ENCODE measurements at places on chromosomes 16 and 17.

DNA sequence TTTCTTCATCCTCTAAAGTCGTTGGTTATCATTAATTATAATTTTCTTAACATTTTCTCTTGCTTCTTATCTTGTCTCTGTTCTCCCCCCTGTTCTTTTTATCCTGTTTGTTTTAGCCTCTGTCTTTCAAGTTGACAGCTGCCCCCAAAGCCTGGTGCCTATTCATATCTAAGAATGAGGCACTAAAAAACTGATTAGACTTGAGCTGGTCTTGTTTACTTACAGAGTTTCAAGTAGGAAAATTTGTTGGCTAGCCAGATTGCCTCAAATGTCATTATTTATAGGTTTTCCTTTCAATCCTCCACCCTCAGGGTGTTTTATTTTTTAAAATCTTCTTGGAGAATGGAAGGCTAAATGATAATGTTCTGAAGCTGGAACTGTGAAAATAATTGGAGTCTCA lies 236.0 kb downstream of the UTP18 start:
- DNase-seq, result no peak

GRCh38 chr16:30457743-30458560 lies 12.3 kb upstream of the SEPHS2 start:
- DNase-seq, result no peak

- peak; percentile 90 for DNase-seq
These were observed 5.2 kb downstream of the PECAM1 start for GRCh38 chr17:64385187-64386083.

DNA sequence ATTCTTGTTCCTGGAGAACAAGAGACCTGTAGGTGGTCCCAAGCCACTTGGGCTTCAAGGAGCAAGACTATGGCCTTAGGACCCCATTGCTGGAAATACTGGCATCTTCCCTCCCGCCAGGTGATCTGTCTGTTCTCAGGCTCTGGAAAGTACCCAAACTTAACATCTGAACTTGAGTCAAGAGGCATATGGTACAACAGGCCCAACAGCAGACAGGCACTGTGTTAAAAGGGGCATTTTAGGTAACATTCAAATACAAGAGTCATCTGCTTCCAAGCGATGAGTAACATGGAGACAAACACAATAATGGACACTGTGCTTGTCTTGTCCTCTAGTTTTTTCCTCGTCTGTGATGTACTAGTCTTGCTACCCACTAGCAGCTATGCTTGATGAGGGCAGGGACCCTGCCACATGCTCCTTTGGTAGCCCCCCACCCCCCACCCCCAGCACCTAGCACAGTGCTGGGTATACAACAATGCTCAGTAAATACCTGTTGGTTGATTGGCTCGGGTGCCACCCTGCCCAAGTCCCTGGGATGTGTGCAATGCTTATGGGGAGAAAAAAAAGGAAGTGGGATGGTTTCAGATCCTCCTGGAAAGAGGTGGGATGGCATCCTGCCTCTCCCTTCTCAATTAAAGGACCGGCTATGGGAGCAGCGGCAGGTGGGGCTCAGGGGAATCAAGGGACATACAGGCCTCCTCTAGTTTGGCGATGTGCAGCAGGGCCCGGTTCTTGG lies 19.4 kb downstream of the CSF3 start:
- no peak for DNase-seq

- peak; percentile 92 for DNase-seq
These were observed 28.3 kb downstream of the TTC19 start for GRCh38 chr17:16027708-16028584.

GRCh38 chr17:32494621-32495358 lies 8.0 kb downstream of the CDK5R1 start:
- DNase-seq, result no peak

DNA sequence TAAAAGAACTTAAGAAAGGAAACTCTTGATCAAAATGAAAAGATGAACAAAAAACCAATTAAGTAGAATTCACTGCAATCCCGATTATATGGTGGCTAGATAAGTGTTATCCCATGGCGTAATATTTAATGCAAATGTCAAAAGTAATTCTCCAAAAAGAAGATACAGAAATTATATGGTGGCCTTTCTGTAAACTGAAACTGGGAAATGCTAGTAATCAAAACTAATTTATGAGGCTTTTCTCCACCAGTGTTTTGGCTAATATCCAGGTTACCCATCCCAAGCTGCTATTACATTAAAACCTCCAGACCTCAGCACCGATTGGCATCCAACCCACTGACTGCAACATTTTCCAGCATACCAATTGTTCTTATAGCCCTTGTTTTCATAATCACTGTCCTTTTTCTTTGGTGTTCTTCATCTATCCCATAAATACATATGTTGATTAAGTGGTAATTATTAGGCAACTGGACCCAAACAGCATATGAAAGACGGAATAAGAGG lies 77.2 kb upstream of the TNRC6A start:
- DNase-seq, result no peak

DNA sequence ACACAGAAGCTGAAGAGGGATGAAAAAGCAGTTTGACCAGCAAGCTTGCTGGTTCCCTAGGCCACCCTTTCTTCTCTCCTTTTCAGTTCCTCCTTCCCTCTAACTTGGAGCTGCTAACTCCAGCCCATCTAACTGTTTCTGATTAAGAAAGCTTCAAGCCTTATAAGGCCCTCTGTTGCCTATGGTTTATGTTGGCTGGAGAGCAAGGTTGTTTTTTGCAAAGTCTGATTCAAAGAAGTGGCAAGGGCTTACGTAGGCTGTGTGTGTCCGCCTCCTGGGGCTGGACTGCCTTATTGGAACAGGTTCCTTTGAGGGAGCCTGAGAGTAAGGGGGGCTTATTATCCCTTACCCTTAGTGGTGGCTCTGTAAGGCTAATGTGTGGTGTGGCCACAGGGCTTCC lies 7.1 kb downstream of the AKAP1 start:
- DNase-seq, result peak; percentile 75

- no peak for DNase-seq
These were observed 20.1 kb downstream of the ORC6 start for GRCh38 chr16:46709469-46710005.

- no peak for DNase-seq
These were observed 88.8 kb upstream of the TNRC6C start for GRCh38 chr17:77869665-77870132.

DNA sequence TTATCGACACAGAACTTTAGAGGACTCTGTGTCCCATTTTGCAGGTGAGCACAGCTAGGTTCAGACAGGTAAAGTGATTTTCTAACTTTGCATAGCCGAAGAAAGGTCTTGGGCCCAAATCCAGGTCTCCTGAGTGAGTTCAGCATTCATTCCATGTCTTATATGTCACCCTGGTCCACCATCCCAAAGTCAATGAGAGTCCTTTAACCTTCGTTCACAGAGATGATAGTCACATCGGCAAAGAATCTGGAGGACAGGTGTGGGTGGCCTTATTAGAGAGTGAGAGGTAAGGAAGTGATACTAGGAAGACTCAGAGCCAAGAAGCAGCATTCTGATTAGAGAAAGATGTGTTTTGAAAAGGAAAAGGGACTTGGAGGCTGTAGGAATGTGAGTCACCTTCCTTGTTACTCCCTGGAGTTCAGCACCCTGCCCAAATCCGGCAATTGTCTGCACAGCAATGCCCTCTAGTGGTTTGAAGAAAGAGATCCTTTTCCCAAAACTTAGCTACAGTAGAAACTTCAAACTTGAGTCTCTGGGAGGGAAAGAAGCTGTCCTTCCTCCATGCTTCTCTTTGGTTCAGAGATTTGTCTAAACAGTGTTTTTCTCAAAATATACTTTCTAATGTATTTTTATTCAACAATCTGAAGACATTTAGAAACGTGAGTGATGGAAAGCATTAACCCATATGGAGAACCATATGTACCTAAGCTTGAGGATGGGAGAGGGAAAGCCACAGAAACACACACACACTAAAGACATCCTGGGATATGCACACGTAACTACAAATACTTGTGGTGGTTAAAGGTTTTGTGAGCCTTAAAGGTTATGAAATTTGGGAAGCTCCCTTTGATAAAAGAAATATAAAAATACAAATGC lies 96.4 kb upstream of the SHISA6 start:
- peak; percentile 5 for DNase-seq

DNA sequence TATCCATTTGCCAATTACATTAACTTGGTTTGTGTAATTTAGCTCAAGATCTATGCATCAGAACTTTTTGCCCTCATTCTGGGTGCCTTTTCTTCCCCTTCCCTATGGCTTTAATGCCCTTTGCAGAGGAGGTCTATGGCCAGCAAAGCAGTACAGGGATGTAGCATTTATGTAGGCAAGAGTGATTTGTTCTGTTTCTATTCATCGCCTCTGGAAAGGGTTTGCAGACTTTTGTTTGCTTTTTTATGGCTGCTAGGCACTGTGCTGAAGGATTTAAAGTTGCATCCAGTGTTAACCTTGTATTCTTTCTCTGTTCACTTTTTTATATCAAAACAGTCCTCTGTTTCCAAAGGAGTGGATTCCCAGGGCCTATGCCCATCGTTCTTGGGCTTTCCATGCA lies 78.0 kb downstream of the ANKFN1 start:
- no peak for DNase-seq

DNA sequence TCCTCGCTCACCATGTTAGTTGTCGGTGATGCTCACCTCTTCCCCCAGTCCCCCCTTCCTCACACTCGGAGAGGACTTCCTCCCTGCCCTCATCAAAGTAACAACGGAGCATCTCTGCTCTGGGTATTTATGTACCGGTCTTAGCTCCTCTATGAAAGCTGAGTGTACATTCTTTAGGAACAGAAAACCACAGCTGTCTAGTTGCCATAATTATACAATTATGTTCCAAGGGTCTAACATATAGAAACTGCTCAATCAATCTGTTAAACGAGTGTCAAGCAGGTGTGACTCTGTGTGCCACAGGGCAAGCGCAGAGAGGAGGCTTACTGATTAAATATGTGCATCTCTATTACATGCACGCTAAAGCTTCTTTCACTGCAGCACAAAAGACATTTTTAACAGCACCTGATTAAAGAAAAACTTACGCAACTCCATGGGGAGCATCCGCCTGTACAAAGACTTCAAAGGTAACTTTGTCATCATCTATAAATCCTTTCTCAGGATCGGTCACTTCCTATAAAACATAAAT lies 37.8 kb downstream of the LITAFD start:
- DNase-seq, result no peak

- DNase-seq, result no peak
These were observed 151.7 kb downstream of the CPPED1 start for GRCh38 chr16:12651765-12652512.

GRCh38 chr17:69524854-69525253 lies 110.4 kb downstream of the MAP2K6 start:
- DNase-seq, result peak; percentile 21

- no peak for DNase-seq
These were observed 24.5 kb downstream of the NQO1 start for GRCh38 chr16:69701866-69702265.

- no peak for DNase-seq
These were observed 215.4 kb downstream of the SOX9 start for GRCh38 chr17:72336026-72336803.

GRCh38 chr17:49748791-49749190 lies 15.1 kb downstream of the FAM117A start:
- no peak for DNase-seq

GRCh38 chr17:77729587-77729986 lies 228.9 kb upstream of the TNRC6C start:
- DNase-seq, result no peak

DNA sequence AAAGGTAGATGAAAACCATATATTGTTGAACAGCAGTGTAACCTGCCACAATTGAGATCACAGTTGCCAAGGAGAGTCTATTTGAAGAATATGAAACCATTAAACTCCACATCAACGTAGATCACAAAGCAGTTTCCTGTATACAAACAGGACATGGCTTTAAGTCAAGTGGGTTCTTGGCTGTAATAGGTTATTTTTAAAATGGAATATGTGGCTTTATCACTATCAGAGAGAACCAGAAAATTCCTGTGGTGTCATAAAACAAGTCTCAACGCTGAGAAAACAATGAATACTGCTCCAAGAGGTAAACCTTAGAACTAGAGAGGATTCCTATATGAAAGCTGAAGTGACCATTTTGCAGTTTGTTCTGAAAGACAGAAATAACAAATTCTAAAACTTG lies 999.7 kb downstream of the CDH11 start:
- DNase-seq, result peak; percentile 10

GRCh38 chr17:77882481-77883212 lies 75.9 kb upstream of the TNRC6C start:
- DNase-seq, result peak; percentile 86

DNA sequence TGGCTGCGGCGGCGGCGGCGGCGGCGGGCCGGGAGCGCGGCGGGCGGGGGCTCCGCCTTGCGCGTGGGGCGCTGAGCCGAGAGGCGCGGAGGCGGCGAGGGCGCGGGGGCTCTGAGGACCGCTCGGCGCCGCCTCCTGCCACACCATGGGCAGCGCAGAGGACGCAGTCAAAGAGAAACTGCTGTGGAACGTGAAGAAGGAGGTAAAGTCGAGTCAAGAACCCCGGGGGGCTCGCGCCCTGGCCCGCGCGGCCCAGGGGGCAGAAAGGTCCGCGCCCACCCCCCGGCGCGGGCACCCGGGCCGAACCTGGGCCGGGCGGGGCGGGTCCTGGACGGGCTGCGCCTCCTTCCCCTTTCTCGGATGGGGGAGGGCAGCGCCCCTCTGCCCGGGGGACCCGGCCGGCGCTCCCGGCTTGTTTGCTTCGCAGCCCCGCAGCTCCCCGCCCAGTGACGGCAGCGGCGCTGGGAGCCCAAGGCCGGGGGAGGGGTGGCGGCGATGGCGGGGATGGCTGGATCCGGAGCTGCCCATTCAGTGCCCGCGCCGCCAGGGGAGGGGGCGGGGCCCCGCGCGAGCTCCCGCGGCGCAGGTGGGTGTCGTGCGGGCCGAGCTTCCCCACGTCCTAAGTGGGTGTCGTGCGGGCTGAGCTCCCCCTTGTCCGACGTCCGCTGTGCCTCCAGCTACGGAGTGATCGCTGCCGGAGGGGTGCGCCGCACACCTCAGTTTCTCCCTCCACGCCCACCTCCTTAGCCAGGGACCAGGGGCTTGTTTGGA lies 428 bp downstream of the SGSM2 start:
- peak; percentile 59 for DNase-seq

GRCh38 chr17:237406-237955 lies 56.0 kb upstream of the DOC2B start:
- DNase-seq, result no peak

- peak; percentile 91 for DNase-seq
These were observed 58.4 kb downstream of the TOM1L2 start for GRCh38 chr17:17913695-17914332.

GRCh38 chr16:31352376-31353115 lies 2.4 kb upstream of the ITGAX start:
- no peak for DNase-seq

- peak; percentile 31 for DNase-seq
These were observed 73.3 kb downstream of the MSI2 start for GRCh38 chr17:57329380-57330214.

DNA sequence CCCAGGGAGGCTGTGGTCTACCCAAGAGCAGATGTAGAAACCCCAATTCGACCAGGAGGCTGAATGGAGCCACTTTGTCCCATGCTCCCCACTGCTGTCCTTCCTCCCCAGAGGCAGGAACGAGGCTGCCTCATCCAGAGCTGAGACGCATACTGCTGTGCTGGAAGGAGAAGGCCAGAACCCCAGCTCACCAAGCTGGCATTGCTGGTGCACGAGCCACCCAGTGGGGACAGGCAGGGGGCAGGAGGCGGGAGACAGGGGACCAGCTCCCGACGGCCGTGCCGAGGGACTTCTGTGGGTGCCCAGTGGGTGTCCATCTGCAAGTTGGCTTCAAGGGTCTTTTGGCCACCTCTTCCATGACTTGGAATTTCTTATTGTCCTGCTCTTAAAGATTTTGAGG lies 66.6 kb downstream of the NTN1 start:
- no peak for DNase-seq
